Activated CD4-positive, alpha-beta T cell treated with anti-CD3 and anti-CD28 coated beads, Interleukin-2, Interleukin-6, amounts not matched to agents 100 ng/mL and 50 ng/mL, durations not matched to agents 16 hours and 8 hours (primary cell): ENCODE measurements at places on chromosomes 13 and 19.

DNA sequence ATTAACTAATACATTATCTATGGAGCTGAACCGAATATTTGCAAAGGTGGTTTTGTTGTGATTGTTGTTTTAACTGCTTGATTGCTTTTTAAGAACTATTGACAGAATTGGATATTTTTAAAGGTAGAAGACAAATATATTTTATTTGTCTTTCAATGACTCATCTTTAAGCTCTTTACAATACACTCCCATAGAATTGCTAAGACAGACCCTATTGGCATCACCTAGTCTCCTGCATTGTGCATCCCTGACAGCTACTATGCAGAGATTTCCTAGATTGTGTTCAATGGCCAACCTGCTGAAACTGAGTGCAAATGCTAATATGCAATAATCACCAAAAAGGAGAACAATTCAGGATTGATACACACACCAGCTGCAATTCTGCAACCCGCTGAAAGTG lies 19.7 kb upstream of the SCEL start:
- no peak for DNase-seq

GRCh38 chr13:51271528-51272085 lies 49.4 kb downstream of the FAM124A start:
- no peak for DNase-seq

GRCh38 chr19:23788411-23788810 lies 29.7 kb upstream of the ZNF681 start:
- DNase-seq, result no peak

DNA sequence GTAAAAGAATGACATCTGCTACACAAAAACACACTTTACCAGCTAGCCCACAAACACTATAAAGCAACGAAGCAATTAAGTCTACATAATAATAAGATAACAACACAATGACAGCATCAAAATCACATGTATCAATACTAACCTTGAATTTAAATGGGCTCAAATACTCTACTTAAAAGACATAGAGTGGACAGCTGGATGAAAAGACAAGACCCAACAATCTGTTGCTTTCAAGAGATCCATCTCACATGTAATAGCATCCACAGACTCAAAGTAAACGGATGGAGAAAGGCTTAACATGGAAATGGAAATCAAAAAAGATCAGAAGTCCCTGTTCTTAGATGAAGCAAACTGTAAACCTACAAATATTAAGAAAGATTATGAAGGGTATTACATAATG lies 2175.9 kb downstream of the PCDH9 start:
- DNase-seq, result no peak

DNA sequence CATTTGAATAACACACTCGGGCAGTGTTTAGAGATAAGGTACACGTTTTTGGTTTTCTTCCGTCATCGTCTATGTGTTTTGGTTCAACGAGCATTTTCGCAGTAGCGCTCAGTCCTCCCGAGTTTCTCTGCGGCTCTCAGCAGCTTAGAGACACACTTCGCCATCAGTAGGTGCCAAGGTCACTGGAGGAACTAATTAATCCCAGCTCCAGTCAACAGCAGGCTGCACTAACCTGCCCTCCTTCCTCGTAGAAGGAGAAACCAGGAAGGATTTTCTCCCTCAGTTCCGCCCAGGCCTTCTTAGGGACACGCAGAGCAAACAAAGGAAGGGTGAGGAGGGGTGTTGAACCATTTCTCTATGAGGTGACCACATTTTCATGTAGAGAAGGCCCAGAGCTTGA lies 12.6 kb downstream of the MBNL2 start:
- no peak for DNase-seq

- no peak for DNase-seq
Measured at GRCh38 chr19:13160557-13160956, 10.3 kb downstream of the IER2 start.

DNA sequence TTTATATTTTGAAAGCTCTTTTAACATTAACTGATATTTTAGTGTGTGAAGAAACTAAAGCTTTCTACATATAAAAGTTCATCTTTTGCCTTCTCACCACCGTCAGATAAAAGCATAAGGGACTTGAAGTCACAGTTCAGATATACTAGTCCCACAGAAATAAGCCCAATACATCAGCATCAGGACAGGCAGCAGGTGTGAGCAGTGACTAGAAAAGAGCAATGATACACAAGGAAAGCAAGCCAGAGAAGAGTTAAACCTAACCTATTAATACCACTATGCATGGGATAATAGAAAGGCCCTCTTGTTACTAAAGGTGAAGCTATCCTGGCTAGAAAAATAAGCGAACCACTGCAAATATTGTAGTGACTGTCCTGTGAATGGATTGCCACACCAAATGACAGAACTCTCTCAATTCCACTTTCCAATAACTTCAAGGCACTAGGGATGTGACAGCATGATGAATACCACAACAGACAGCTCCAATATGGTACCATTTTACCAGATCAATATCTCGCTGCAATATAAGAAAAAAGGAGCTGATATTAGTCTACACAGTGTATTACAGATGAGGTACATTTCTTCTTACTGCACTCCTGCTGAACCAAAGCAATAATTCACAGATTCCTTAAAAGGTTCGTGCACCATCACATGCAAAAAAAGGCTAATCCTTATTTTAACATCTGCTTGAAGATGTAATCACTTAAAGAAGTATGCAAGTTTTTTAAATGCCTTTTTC lies 114.1 kb downstream of the DACH1 start:
- no peak for DNase-seq

DNA sequence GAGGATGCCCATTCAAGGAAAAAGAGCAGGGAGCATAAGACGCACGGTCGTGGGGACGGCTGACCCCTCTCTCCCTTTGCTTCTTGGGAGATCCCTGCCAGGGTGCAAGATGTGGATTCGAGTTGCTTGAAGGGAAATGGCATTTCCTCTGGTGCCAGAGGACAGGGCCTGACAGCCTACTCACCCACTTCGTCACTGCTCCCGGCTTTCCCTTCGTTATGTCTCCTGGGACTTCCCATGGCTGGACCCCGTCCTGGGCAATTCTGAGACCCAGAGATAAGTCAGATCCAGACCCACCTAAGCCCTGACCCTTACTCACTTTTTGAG lies 1.2 kb downstream of the TBC1D17 start:
- DNase-seq, result no peak

- DNase-seq, result peak; percentile 96
Measured at GRCh38 chr19:55624109-55625003, at the start of gene ZNF784. TSS of gene ZNF784 (minus strand) at chr19:55624566. CDS start at chr19:55624561, 5 bp downstream.

- no peak for DNase-seq
Measured at GRCh38 chr13:91053318-91054065, 294.0 kb upstream of the MIR17HG start.

GRCh38 chr19:42401365-42402303 lies 11.5 kb upstream of the CNFN start:
- DNase-seq, result peak; percentile 75

GRCh38 chr19:23776507-23777205 lies 18.0 kb upstream of the ZNF681 start:
- DNase-seq, result no peak

DNA sequence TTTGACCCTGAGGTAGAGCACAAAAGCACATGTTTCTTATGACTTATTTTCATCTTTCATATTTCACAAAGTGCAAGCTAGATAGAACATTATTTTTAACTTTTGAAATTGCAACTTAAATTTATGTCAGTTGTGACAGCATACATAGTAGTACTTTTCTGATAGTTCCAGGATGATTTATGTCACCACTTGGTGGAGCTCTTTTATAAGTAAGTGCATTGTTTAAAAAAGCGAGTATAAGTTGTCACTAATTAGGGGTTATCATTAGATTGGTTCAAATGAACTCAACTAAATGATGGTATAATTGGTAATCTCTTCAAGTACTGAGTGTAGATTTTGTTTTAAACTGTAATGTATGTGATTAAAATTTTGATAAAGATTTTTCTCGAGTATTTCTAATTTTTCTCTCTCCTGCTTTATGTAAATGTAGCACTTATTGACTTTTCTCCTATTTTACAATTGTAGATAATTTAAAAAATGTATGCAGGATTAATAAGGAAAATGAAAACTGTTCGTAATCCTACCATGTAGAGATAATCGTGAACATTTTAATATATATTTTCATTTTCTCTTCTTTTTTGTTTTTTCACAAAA lies 31.1 kb downstream of the RB1 start:
- peak; percentile 57 for DNase-seq

- no peak for DNase-seq
Measured at GRCh38 chr13:100024023-100024422, 42.4 kb downstream of the ZIC2 start.

GRCh38 chr19:30890033-30890432 lies 459.2 kb downstream of the TSHZ3 start:
- no peak for DNase-seq

- DNase-seq, result no peak
Measured at GRCh38 chr19:44818466-44819031, 9.6 kb downstream of the BCAM start.

GRCh38 chr19:14400951-14401431 lies 18.1 kb downstream of the DDX39A start:
- no peak for DNase-seq

GRCh38 chr19:5742051-5742450 lies 21.6 kb downstream of the CATSPERD start:
- DNase-seq, result no peak

GRCh38 chr19:31121501-31121900 lies 227.7 kb downstream of the TSHZ3 start:
- DNase-seq, result no peak

GRCh38 chr13:108326309-108326708 lies 56.8 kb downstream of the TNFSF13B start:
- no peak for DNase-seq

- no peak for DNase-seq
Measured at GRCh38 chr19:47470447-47471195, 1.1 kb downstream of the SLC8A2 start.

DNA sequence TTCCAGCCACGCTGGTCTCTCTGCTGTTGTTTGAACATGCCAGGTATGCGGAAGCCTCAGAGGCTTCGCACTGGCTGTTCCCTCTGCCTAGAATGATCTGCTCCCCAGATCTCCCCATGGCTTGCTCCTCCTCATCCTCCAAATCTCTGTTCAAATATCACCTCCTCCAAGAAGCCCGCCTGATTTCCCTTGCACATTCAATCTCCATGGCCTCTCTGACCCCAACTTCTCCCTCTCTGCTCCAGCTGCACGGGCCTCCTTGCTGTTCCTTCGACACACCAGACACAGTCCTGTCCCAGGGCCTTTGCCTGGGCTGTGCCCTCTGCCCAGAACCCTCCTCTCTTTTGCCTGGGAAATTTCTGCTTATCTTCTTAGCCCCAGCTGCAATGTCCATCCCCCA lies 52.5 kb upstream of the PTPRS start:
- no peak for DNase-seq

DNA sequence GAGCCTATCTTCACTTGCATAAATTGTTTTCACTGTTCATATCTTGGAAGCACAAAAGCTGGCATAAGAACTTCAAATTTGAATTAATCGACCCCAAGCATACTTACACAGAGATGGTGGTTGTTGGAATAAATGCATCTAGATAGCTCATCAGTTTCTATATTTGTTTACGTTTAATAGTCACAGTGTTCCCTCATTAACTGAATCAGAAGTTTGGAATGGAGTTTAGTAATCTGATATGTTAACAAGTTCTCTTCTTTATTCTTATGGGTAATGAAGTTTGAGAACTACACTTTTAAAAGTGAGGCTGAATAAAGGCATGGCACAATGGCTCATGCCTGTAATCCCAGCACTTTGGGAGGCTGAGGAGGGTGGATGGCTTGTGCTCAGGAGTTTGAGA lies 886.7 kb upstream of the PCDH20 start:
- no peak for DNase-seq

DNA sequence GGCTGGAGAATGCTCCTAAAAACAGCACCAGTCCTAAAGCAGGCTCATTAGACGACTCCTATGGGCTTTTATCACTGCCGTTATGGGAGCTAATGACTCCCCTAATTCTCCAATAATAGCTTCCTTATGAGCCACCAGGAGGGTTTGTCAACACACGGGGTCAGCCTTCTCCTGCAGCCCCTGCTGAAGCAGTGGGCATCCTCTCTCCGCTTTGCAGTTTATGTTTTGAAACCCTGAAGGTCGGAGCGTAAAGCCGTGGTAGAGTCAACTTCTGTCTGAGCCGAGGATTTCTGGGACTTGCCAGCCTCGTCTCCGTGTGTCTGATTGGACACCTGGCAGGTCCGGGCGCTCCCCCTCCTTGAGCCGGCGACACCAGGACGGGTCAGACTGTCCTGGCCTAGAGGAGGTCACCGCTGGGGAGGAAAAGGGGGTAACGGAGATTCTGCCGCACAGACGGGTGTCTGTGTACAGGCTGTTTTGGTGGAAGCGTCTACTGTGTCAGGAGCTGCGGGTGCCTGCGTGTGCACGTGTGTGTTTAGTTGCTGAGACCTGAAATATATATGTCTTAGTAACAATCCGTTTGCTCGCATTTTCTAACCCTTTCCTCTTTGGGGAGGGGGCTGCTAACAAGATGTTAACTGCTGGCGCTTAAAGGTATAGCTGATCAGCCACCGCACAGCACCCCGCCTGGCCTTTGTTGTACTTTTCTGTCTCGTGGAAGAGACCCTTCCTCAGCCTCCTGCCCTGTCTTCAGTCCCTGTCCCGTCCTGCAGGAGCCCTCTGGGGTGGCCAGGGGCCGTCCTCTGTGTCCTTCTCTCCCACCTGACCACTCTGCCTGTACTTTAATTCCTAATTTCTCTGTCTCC lies 1.9 kb downstream of the KDM4B start:
- peak; percentile 14 for DNase-seq

- no peak for DNase-seq
Measured at GRCh38 chr19:32881766-32882165, 12.2 kb upstream of the SLC7A9 start.

DNA sequence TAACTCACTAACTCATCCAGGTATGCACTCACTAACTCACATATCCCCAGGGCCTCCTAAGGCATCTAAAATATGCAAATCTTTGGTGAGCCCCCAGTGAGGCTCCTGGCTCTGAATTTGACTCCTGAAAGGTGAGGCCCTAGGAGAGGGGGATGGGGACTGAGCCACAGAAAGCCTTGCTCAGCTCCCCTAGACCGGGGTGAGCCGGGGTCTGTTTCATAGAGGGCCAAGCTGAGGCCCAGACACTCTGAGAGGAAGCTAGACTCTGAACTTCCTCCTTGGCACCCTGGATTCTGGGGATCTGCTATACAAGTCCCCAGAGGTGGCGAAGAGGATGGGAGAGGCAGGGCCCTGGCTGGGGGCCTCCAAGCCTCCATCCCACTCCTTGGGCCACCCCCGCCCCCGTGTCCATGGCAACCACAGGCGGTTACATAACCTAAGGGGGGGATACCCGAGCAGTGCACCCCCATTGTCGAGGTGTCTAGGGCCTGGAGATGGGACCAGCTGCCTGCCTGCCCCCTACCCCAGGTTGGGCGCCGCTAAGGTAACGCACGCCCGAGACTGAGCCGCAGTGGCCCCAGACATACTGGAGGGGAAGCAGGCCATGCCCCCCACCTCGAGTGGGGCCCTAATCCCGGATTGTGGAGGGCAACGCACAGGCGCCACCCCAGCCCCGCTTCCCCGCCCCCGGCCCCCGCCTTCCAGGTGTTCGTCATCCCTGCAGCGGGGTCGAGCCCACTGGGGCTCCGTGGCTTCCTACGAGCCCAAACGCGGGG lies 646 bp downstream of the ABHD8 start:
- DNase-seq, result no peak

GRCh38 chr19:2648528-2648937 lies 54.0 kb downstream of the GNG7 start:
- peak; percentile 73 for DNase-seq

- no peak for DNase-seq
Measured at GRCh38 chr13:64272681-64273080, 2857.0 kb upstream of the PCDH20 start.

- peak; percentile 56 for DNase-seq
Measured at GRCh38 chr19:996051-996838, 4.0 kb upstream of the GRIN3B start.
